Tibial nerve (tissue), 4 donors: ENCODE measurements at places on chromosomes 12 and 14. TPM values are rescaled to one million over a fixed set of nuclear protein-coding genes. Genes with fewer than 3 reads are reported as not detected.

- no peak for DNase-seq
These were observed 175.1 kb downstream of the CHST11 start for GRCh38 chr12:104631867-104632266.

DNA sequence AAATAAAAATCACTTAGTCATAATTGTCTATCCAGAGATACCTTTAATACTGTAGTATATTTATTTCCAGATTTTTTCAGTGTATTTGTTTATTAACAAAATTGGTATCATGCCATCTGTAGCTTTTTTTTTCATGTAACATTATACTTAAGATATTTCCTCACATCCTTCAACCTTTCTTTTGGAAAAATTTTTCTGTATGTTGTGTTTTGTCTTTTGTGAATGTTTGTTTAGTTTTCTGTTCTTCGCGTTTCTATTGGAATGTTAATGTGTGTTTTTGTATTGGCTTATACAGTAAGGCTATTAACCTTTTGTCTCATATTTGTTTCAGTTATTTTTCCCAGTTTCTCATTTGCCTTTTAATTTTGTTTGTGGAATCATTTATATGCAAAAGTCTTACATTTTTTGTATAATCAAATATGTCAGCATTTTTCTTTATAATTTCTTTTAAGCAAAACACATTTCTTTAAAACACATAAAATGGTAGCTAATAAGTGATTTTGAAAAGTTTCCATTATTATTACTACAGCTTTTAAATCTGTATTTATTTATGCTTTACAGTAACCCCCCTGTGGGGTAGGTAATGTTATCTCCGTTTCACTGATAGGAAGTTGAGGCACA, 433.7 kb downstream of the RAD51B start:
- DNase-seq: no peak

DNA sequence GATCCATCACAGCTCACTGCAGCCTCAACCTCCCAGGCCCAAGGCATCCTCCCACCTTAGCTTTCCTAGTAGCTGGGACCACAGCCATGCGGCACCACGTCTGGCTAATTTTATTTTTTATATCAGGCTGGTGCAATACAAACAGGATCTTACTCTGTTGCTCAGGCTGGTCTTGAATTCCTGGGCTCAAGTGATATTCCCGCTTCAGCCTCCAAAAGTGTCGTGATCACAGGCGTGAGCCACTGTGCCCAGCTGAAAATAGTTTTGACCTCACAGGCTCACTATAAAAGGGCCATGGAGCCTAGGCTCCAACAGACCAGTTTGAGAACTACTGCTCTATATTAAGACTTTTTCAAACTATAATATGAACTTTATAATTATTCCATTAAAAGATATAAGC, 37.3 kb downstream of the SNX6 start:
- DNase-seq: no peak

DNA sequence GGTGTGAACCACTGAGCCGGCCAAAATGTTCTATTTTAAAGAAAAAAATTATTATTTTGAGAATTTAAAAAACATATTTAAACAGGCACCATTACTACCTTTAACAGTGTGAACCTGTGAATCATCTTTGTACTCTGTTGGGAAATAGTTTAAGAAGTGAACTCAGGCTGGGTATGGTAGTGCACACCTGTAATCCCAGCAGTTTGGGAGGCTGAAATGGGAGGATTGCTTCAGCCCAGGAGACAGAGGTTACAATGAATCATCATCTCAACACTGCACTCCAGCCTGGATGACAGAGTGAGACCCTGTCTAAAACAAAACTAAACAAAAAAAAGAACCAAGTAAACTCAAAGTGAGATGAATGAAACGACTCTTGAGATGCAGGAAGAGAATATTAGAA, 3.1 kb upstream of the WDR89 start:
- DNase-seq: no peak

- no peak for DNase-seq
These were observed 34.6 kb downstream of the ALKBH1 start for GRCh38 chr14:77673193-77673592.

- DNase-seq: no peak
These were observed 156.6 kb downstream of the CALM1 start for GRCh38 chr14:90553298-90553920.

DNA sequence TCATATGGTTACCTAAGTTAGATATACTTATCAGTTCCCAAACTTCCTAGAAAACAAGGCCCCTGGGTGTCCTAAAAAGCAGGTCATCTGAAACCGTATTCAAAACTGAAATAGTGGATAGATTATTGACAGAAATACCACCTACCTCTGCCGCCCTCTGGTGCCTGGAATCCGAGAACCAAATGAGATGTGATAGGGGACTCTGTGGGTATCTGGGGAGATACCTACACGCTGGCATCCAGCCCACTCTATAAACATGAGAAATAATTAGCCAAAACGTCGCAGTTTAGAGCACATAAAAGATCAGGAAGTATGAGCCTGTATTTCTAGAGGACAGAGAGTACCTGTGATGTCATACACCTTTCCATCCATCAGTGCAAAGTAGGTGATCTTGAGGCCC, 4.4 kb downstream of the ORMDL2 start:
- no peak for DNase-seq

GRCh38 chr12:53005215-53005985, 856 bp upstream of the EIF4B start:
- DNase-seq: peak; percentile 6

DNA sequence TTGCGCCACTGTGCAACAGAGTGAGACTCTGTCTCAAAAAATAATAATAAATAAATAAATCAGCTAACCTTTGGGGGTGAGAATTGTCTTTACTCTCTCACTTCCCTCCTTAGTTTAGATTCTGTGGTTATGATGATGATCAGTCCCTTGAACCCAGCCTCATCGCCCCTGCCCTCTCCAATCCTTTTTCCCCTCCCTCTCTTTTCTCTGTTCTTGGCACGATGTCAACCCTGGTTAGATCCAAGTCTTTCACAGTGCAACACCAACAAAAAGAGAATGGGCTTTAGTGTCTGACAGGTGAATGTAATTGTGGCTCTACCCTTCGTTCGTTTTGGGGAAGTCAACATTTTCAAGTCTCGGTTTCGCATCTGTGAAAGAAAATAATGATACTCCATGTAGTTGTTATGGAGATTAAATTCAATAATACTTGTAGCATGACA, 59.0 kb downstream of the NTN4 start:
- no peak for DNase-seq

DNA sequence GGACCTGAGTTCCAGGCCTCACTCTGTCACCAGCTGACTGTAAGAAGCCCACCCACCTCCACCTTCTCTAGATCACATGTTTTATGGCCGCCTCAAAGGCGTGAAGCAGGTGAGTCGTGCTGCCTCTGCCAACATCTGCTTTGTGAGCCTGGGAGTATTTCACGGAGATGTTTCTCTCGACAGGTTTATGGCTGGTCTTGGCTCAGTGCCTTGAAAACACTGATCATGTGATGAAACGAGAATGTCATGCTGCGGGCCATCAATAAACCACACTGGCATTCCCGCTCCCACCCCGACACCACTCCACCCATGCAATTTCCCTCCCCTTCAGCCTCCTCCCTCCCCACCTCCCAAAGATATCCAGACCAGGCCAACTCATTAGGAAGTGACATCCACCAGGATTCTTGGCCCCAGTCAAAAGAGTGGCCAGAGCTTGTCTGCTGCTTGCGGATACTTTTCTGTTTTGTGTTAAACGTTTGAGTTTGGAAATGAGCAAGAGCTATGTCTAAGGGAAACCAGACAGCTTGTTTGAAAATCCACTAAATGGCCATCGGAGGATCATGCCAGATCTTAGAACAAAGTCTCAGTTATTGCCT, 53.8 kb upstream of the NTF3 start:
- no peak for DNase-seq

DNA sequence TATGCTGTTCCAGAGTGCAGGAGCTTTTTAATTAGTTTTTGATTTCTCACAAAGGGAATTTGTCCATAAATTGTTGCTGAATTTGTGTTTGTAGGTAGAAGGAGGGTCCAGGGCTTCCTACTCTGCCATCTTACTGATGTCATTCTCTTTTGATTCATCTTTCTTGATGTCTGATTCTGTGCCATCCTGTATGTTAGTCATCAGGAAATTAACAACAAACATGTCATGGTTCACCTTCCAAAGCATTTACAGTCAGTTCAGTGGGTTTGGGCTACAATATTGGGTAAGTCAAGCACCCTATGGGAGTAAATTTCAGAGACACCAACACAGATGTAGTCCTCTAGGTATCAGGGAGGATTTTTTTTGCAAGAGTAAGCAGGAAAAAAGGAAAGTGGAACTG, 135.2 kb upstream of the SLC38A2 start:
- no peak for DNase-seq

GRCh38 chr14:57632649-57633048, 139.0 kb upstream of the CCDC198 start:
- no peak for DNase-seq

GRCh38 chr12:64687816-64688215, 71.4 kb downstream of the GNS start:
- no peak for DNase-seq

DNA sequence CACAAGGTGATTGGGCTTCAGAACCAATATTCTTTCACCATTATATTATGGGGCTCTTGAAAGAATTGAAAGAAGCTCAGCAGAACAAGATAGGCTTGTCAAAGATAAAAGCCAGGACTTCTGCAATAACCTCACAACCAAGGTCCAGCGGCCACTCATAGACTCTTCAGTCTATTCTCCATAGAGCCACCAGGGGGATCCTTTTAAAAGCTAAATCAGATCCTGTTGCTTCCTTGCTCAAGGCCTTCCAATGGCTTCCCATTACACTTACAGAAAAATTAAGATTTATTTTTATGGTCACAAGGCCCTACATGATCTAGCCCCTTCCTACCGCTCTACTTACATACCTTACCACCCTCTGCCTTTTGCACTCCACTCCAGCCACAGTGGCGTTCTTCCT, 169.6 kb downstream of the C12orf42 start:
- no peak for DNase-seq

DNA sequence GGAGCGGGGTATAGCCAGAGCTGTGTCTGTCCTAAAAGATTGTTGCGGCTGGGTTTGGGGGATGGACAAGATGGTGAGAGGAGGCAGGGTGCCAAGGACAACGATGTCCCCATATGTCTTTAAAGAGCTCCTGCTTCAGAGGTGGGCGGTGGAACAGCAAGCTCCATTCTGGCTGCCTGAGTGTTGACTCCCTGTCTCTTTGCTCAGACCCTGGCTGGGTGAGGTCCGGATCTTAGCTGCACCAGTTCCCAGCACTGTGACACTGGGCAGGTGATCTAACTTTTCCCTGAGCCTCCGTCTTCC, 8.3 kb upstream of the WSCD2 start:
- DNase-seq: no peak

DNA sequence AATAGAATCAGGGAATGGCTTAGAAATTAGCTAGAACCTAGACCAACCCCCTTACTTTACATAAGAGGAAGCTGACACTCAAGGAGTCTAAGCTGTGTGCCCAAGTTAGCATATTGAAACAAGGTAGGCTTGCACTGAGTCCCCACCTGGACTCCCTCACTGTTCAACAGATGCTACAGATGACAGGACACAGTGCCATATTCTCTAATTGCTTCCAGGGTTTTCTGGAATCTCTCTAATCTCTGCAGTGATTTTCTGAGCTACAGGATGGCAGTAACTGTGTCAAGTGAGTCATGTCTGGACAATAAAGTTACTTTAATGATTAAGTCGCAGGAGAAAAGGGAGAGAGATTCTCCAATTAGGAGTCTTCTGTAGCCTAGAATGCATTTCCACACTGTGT, 35.8 kb downstream of the AKAP6 start:
- no peak for DNase-seq

ACVRL1 gene
- 70.5 TPM for total RNA-seq

SLC25A21 gene
- total RNA-seq: 0.30 TPM

PAX9 gene
- 2.1 TPM for total RNA-seq

TBX5 gene
- total RNA-seq: not detected

ACSM4 gene
- total RNA-seq: not detected
